Activated CD8-positive, alpha-beta memory T cell treated with anti-CD3 and anti-CD28 coated beads, Interleukin-2, amount 50 U/mL, for 48 hours (primary cell): ENCODE measurements at places on chromosomes 12 and 14.

GRCh38 chr12:42483521-42483790, 106.1 kb downstream of the PRICKLE1 start:
- peak; percentile 58 for DNase-seq

GRCh38 chr12:109618082-109618481, 44.5 kb downstream of the MVK start:
- no peak for DNase-seq

DNA sequence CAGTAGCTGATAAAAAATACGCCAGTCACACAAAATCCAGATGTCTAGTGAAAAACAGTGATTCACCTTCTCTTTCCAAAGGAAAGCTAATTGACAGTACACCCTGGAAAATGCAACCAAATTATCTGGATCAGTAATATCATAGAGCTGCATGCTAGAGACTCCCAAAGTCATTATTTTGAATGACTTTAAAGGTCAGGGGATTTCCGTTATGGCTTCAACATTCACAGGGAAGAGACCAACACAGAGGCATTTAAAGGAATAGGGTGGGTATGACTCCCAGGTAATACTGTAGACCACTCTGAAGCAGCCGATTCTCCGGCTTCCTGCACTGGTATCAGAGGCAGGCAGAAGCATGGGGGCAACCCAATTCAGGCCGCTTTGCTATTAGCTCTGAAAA, 190.4 kb downstream of the STXBP6 start:
- DNase-seq, result no peak

- DNase-seq, result no peak
Observed at GRCh38 chr14:34387974-34388516, 74.0 kb downstream of the SPTSSA start.

GRCh38 chr12:3091382-3092241, 14.4 kb downstream of the TSPAN9 start:
- DNase-seq, result no peak

DNA sequence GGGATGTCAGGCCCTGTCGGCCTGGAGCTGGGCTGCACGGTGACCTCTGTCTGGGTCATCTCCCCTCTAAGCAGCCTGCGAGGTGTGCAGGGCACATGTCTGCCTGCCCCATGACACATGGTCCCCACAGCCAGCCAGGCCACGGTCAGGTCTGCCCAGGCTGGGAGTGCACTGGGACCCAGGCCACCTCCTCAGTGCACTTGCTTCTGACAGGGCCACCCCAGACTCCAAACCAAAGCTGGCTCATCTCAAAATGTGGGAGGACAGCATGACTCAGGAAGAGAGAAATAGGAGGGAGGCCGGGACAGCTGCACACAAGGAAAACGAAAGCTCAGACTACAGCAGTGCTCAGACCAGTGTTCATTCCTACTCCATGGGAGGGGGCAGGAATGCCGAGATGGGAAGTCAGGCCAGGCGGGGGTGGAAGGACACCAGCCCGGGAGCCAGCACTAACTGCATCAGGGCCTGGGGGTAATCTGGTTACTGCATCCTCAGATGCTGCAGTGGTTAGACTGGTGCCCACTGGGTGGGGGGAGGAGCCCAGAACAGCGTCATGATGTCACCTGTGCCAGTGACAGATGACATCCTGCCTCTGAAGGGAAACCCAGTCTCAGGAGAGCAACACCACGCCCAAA, 4.0 kb downstream of the P2RX2 start:
- no peak for DNase-seq

DNA sequence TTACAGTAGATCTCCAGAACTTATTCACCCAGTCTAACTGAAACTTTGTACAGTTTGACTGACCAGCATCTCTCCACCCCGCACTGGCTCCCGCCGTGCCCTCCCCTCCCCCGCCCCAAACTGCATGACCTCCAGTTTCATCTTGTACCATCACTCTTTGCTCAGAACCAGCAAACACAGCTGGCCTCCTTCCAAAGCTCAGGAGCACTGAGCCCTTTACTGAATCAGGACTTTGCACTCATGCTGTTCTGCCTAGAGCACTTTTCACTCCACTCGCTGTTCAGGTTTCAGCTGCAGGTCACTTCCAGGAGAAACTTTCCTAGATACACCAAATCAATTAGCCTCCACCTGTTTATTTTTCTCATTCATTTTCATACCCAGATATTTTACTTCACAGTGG, 455.3 kb upstream of the PDE3A start:
- DNase-seq, result no peak

GRCh38 chr12:94146166-94146936, 2.0 kb upstream of the PLXNC1 start:
- DNase-seq, result peak; percentile 37

DNA sequence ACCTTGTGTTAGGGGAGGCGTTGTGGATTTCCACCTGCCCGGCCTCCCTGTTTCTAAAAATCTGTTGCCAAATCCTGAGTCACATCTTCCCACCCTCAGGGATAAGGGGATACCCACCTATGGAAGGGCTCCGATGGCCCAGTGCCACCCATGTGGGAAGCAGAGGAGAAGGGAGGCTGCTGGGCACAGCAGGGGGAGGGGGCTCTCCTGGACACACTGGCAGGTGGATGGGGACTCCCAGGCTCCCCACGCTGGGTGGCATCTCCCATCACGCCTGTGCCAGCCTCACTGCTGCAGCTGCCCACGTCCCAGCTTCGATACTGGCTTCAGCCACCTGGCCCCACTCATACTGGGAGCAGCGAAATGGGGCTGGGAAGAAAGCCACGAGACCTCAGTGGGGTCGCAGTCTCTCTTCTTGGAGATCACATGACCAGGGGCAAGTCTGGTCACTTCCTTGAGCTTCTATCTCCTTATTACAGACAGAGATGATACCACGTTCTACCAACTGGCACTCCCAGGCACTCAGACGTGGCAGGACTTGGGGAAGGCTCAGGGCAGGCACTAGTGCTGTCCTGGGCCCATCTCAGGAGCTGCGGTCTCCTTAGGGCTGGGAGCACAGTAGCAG, 72.2 kb downstream of the PITPNM2 start:
- DNase-seq, result no peak

- no peak for DNase-seq
Observed at GRCh38 chr12:268483-268840, 5.8 kb upstream of the SLC6A13 start.

DNA sequence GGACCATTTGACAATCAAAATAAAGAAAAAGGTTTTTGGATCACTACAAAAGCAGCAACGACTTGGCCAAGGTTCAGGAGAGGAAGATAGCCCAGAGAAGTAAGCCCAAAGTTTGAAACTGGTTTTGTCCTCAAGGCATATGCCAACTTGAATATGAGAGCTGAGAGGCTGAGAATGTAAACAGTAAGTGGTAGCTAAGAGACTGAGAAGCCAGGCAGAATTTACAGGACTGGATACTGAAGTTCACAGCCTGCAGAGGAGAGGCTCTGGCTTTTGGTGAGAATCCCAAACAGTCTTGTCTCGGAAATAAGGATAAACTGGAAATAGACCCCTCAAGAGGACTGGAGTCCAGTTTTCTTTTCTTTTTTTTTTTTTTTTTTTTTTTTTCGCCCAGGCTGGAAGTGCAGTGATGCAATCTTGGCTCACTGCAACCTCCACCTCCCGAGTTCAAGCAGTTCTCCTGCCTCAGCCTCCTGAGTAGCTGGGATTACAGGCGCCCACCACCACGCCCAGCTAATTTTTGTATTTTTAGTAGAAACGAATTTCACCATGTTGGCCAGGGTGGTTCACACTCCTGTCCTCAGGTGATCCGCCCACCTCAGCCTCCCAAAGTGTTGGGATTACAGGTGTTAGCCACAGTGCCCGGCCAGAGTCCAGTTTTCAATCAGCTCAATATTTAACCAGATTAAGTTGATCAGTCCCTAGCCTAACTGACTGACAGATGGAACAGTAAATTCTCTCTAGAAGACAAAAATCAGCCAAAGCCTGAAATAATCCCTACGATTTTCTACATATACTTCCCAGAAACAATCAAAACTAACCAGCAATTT, 82.6 kb upstream of the COCH start:
- DNase-seq, result no peak

GRCh38 chr12:64252681-64253080, 30.6 kb upstream of the KICS2 start:
- DNase-seq, result no peak

GRCh38 chr14:98651037-98651436, 621.0 kb downstream of the BCL11B start:
- no peak for DNase-seq

- no peak for DNase-seq
Observed at GRCh38 chr14:74911704-74912103, 11.4 kb downstream of the RPS6KL1 start.

GRCh38 chr12:48187916-48188695, 4.7 kb downstream of the CCDC184 start:
- no peak for DNase-seq

DNA sequence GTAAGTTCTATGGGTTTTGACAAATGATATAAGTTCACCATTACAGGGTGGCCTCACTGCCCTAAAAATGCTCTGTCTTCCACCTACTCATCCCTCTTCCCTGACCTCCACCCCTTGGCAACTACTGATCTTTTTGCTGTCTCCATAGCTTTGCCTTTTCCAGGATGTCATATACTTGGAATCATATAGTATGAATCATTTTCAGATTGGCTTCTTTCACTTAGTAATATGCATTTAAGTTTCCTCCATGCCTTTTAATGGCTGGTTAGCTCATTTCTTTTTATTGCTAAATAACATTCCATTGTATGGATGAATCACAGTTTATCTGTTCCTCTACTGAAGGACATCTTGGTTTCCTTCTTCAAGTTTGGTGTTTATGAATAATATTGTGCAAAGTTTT, 14.0 kb upstream of the PEX5 start:
- DNase-seq, result no peak

GRCh38 chr12:47978598-47978873, 15.1 kb downstream of the TMEM106C start:
- DNase-seq, result no peak

DNA sequence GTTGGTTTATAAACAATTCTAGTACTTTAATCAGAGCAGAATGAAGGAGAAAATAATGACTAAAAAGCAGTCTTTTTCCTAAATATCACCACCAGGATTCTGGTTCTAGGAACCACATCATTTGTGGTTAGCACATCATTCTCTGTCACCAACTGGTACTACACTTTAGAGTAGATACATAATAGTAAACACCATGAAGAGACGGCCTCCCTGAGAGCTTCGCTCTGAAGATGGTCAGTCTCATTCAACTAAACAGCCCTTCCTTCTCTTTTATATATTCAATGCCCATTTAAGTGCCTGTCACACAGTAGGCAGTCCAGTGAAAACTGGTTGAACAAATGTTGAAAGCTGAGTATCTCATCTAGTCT, 10.9 kb downstream of the SLC38A2 start:
- DNase-seq, result no peak

DNA sequence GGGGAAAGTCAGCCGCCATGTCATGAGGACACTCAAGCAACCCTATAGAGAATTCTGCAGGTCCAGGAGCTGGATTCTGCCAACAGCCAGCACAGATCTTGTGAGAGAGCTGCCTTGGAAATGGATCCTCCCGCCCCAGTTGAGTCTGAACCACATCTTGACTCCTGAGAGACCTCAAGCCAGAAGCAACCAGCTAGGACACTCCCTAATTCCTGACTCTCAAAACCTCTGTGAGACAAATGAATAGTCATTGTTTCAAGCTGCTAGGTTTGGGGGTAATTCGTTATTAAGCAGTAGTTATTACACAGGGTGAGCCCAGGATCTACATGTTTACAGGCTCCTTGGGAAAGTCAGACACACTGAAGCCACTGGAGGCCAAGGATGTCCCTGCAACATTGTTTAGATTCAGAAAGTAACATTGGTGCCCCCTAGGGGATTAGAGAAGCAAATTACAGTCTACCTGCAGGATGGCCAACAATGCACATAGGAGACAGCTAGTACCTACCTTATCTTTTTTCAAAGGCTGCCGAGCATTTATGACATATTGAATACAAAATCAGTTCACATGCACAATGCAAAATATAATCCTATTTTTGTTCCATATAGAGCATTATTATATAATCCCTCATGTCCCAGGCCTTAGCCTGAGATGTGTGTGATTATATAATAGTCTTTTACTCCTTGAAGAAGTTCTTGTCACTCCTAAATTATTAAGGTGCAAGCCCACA, 57.9 kb upstream of the FICD start:
- no peak for DNase-seq
